Putamen (tissue), 1 donor: ENCODE measurements at places on chromosomes 4 and X.

- no peak for DNase-seq
These were observed 133.2 kb downstream of the ARHGAP6 start for GRCh38 chrX:11532291-11533078.

GRCh38 chrX:23666282-23666681 lies 1.0 kb upstream of the PRDX4 start:
- no peak for DNase-seq

GRCh38 chr4:1152290-1152689 lies 20.1 kb downstream of the SPON2 start:
- no peak for DNase-seq

GRCh38 chr4:124105212-124105611 lies 607.3 kb downstream of the ANKRD50 start:
- DNase-seq, result no peak

- no peak for DNase-seq
These were observed 476.9 kb upstream of the SLIT2 start for GRCh38 chr4:19774690-19775256.

- no peak for DNase-seq
These were observed 75.8 kb downstream of the PPP3CA start for GRCh38 chr4:101271516-101271915.

- DNase-seq, result no peak
These were observed 5.5 kb upstream of the XAGE2 start for GRCh38 chrX:52363247-52363883.

DNA sequence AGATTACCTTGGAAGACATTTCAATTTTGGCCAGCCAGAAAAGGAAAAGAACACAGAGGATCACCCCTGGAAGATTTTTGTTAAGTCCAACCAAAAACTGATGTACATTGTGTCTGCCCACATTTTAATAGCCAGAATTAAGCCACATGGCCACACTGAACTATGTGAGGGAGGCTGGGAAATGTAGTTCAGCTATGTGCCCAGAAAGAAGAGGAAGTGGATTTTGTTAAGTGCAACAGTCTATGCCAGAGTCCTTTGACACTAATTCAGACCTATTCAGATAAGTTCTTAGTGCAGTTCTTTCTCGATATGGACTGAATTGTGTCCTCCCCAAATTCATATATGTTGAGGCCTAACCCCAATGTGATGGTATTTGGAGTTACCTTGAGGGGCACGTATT lies 18.4 kb downstream of the PRPS1 start:
- DNase-seq, result no peak

DNA sequence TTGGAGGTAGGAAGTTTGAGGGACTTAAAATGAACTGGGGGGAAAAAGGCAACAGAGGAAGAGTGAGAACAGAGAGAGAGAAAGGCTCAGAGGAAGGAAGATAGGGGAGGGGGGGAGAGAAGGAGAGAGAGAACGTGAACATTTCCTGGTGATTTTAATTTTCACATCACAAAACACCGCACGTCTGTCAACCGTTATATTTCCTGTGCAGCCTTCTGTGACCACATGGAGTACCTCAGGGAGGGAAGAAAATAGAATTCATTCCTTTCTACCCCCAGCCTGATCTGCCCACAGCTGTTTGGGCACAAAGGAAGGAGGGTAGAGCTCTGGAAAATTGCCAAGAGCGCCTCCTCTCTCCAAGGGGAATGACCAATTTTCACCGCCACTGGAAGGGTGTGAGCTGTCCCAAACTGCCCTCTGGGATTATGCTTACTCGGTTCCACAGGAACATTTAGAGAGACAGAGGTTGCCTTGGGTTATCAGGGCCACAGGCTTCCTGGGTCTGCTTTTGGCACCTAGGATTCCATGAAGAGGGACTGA lies 135.7 kb upstream of the MAMLD1 start:
- no peak for DNase-seq
